ENCODE measurements at places on chromosomes 16 and 17.

- DNase-seq = no peak
Measured at GRCh38 chr17:73387746-73388577, 76.2 kb upstream of the CDC42EP4 start.

DNA sequence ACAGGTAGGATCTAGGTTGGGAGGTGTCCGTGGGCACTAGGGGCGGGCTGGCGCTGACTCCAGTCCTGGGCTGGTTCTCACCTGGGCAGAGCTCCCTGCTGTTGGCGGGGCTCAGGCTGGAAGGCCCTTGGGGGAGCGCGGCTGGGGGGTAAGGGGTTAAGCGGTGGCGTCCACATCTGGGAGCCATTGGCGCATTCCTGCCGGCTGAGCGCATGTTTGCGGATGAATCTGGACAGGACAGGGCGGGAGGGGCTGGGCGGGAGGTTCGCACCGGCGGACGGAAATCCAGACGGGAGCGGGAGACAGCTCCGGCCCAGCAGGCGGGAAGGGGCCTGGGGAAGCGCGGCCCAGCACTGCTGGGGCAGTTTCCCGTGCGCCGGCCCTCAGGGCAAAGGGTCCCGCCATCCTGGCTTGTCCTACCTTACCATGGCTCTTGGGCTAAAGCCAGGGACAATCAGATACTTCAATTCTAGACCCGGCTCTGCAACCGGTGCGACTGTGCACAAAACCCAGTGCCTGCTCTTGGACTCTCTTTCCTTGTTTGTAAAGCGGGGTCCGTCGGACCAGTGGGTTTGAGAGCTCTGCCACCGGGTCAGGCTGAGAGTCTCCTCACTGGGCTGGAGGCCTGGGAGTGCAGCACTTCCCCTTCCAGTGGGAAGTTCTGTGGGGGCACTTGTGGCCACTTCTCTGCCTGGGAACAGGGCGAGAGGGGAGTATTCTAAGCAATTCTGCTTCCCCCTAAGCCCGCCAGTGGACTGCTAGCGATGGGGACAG lies 7.8 kb downstream of the RARA start:
- no peak for DNase-seq

- no peak for DNase-seq
Measured at GRCh38 chr17:57456622-57457021, 200.3 kb downstream of the MSI2 start.

DNA sequence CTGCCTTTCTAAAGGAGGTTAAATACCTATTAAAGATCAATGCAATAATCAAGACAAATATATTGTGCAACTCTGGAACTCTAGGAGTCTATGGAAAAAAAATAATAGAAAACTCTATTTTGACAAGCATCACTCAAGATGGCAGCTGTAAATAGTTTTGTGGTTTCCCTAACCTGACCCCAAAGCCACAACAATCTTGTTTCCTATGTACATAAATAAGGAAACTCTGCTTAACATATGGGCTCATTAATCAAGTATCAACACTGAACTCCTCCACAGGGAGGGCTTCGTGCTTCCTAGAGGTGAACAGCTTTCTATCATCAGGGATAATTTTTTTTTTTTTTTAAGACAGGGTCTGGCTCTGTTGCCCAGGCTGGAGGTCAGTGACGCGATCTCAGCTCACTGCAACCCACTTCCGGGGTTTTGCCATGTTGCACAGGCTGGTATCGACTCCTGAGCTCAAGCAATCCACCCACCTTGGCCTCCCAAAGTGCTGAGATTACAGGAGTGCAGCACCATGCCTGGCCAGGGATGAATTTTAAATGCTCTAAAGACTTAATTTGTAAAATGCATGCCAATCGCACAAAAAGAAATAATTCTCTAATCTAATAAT lies 42.5 kb downstream of the ARHGAP17 start:
- no peak for DNase-seq

- no peak for DNase-seq
Measured at GRCh38 chr16:65178151-65178550, 56.3 kb upstream of the CDH11 start.

GRCh38 chr17:52827526-52827925 lies 669.0 kb upstream of the CA10 start:
- no peak for DNase-seq

GRCh38 chr16:2751577-2752034 lies 832 bp upstream of the SRRM2 start:
- DNase-seq = peak; percentile 45

DNA sequence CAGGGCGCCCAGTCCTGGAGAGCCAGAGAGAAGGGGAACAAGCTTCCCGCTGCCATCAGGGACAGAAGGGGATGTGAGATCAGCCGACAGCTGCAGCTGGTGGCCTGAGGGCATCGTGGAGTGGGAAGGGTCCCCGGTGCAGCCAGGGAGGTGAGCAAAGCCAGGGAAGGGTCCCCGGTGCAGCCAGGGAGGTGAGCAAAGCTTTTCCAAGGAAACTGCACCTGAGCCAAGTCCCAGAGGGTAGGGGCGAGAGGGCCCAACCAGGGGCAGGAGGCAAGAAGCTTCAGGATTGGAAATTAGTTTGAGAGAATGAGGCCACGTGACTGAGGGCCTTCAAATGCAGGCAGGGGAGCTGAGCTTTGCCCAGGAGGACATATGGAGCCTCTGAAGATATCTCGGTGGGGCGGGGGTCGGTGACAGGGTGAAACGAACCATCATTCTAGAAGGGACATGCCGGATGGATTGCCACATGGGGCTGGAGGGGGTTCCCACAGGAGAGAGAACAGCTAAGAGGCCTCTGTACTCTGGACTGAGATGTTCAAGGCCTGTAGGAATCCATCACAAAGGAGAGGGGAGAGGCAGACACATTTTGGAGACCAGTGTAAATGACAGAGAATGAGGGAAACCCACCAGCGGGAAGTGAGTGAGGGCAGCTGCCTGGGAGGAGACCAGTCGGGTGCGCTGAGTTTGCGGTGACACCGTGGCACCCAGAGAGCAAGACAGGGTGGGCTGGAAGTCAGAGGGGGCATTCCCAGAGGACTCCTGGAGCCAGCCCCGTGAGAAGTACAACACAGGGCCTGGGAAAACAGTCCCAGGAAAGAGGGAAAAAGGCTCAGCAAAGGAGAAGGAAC lies 31.4 kb upstream of the RPH3AL start:
- no peak for DNase-seq

- no peak for DNase-seq
Measured at GRCh38 chr16:29925105-29925756, 795 bp downstream of the KCTD13 start.

GRCh38 chr16:2535625-2536013 lies 2.2 kb upstream of the PDPK1 start:
- DNase-seq = no peak

- no peak for DNase-seq
Measured at GRCh38 chr17:65158041-65158440, 20.9 kb downstream of the RGS9 start.

GRCh38 chr16:7321661-7322060 lies 11.0 kb upstream of the RBFOX1 start:
- DNase-seq = no peak

DNA sequence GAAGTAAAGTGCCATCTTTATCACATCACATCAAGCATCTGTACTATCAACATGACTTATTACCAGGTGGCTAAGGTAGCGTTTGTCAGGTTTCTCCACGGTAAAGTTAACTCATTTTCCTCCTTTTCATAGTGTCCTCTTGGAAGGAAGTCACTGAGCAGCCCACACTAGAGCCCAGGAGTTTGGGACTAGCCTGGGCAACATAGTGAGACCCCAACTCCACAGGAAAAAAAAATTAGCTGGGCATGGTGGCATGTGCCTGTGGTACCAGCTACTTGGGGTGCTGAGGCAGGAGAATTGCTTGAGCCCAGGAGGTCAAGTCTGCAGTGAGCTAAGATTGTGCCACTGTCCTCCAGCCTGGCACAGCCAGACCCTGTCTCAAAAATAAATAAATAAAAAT lies 12.9 kb downstream of the CHD9 start:
- DNase-seq = no peak

DNA sequence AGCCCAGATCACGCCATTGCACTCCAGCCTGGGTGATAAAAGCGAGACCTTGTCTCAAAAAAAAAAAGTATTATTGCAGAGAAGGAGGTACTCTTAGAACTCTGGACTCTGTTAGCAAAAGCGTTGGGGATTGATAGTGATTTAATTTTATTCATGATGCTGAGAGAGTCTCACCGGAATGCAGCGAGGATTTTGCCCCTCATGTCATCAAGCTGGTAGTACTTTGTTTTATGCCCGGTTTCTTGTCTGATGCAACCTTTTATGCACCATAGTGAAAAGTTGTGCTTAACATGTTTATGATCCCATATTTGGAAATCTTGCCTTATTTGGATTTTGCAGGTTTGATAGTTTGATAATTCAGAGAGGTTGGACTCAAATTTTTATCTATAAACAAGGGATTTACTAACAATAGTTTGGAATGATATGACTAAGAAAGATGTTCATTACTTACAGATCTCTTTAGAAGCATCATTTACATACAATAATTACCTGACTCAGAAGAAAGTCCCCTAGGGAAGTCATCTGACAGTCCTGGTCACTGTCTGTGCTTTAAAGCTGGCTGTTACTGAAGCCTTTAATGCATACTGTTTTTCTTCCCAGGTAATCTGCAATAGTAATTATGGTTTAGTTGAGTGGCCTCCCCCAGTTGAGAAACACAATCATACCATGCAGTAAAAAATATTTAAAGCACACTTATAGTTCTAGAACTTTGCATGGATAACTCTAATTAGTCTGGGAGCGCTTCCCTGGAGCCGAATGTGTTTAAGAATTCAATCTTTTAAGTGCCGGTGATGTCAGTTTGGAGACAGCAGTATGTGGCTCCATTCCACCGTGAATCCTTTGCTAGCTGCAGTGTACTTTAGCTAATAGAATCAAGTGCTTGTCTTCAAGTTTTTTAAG lies 120.9 kb downstream of the PRKCA start:
- no peak for DNase-seq

DNA sequence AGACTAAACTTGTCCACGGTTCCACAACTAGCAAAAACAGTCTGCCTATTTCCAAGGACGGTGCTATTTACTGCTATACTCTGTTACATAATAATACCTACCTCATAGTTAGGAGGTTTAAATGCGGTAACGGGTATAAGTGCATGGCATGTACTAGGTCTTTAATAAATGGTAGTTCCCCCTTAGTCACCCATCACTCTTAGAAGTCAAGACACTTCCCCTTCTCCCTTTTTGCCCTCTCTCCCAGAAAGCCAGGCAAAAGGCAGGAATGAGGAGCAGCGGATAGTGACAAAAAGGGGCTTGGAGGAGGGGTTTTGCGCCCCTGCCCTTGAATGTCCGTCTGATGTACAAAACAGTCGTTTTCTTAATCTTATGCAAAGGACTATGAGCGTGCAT lies 1.1 kb upstream of the LSM12 start:
- DNase-seq = no peak

DNA sequence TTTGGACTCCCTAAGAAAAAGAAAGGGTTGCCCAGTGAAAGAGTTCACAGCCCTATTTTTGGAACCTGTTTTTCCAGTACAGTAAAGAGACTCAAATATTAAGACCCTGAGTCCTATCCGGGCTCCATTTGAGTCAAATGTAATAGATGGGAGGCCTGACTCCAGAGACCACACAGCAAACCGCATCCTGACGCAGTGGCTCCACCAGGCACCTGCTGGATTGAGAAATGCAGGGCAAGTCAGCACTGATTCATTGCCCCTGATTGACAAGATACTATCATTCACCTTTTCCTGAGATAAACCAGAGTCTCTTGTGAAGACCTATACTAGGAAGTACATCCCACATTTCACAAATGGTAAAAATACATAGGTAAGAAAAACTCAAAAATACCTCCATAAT lies 715.7 kb upstream of the SOX9 start:
- DNase-seq = no peak

DNA sequence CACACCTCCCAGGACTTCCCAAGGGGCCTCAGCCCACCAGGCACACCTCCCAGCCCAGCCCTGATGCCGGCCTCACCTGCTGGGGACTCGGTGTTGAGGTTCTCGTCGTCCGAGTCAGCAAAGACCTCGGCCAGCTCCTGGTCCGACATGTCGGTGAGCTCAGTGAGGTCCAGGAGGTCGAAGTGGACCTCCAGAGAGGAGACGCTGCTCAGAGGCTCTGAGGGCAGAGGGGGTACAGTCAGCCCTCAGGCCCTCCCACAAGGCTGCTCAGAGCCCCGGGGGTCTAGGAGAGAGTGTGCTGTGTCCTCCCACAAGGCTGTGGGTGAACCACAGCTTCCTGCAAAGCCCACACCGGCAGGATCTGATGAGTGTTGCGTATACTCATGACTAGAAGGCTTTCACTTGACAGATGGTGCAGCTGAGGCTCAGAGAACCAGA lies 10.5 kb downstream of the DBNDD1 start:
- DNase-seq = no peak

DNA sequence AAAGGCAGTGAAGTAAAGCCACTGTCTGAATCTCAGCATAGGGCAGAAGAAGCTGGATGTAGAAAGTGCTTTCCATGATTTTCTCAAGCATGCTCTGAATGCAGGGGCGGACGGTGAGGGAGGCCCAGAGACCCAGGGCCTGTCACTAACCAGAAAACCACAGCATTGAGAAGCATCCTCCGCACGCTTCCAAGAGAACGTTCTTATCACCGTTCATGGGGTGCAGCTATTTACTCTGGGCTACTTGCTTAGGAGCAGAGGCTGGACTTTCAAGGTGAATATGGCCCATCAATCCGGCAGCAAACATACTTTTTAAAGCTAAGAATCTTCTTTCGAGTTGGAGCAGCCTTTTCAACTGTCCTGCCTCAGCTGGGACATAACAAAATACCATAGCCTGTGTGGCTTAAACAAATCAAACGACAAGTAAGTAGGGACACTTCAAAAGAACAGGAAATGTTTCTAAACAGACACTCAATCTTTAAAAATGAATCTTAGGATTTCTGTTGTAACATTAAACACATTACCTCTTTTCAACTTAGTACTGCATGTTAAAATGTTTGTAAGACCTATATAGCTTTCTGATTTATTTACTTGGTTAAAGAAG lies 46.5 kb upstream of the CDRT4 start:
- DNase-seq = no peak

DNA sequence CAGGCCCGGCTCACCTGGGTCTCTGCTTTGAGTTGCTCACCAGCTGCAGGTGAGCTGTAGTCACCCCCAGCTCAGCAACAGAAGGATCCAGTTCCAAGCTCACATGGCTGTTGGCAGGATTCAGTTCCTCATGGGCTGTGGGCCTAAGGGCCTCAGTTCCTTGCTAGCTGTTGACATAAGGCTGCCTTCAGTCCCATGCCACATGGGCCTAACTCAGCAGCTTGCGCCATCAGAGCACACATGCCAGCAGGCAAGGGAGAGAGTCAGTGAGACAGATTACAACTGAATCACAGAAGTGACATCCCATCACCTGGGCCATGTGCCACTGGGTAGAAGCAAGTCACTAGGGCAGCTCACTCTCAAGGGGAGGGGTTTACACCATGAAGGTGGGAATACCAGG lies 24.7 kb downstream of the PSMD7 start:
- no peak for DNase-seq

- DNase-seq = no peak
Measured at GRCh38 chr17:48385319-48385718, 44.7 kb downstream of the SKAP1 start.

GRCh38 chr16:85746460-85747215 lies 4.3 kb downstream of the C16orf74 start:
- DNase-seq = no peak

GRCh38 chr17:48543107-48543853 lies 1.6 kb downstream of the HOXB2 start:
- no peak for DNase-seq

GRCh38 chr16:534135-534534 lies 6.6 kb downstream of the CAPN15 start:
- no peak for DNase-seq

GRCh38 chr17:66953630-66954020 lies 10.9 kb upstream of the CACNG4 start:
- no peak for DNase-seq

Data from COLO829 (cell line).